CD4-positive, alpha-beta T cell treated with Interleukin-6 for 4 hours (primary cell): ENCODE measurements at places on chromosomes 7 and 10.

- peak; percentile 22 for DNase-seq
Observed at GRCh38 chr10:117217196-117217761, 20.0 kb downstream of the KCNK18 start.

DNA sequence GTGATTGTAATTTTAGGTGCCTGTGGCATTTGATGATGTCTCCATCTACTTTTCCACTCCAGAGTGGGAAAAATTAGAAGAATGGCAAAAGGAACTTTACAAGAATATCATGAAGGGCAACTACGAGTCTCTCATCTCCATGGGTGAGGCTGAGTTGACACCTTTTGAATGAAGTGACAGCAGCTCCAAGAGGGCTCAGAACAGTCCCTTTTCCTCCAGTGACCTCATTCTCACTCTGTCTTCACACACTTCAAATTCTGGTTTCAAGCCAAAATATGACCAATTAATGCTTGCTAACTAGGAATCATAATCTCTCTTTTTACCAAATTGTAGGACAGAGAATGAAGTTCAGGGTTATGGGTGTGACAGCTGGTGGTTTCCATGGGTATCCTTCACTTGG is 18.9 kb downstream of the ZNF398 start:
- DNase-seq = no peak

GRCh38 chr7:4851459-4852422 is 10.1 kb downstream of the PAPOLB start:
- no peak for DNase-seq

DNA sequence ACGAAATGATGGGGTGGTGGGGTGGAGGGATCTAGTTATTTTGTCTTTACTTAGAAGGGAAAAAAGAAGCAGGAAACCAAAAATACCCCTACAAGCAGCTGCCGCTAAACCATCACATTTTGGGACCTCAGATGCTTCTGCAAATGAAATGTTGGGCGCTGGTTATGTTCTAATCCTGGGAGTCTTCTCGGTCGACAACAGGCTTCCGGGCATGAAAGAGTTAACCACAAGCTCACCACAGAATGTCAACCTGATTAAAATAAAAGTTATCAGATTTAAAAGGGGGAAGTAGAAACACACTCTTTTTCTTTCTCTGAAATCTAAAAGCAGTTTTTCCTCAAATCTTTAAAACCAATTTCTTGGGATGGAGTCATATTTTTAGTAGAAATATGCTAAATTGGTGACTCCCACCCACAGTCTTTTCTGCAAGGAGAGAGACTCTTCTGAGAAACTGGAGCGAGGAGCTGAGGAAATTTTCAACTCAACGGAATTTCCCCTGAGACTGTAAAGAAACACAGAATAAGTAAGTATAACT is 16.8 kb downstream of the IL2RA start:
- DNase-seq = no peak

DNA sequence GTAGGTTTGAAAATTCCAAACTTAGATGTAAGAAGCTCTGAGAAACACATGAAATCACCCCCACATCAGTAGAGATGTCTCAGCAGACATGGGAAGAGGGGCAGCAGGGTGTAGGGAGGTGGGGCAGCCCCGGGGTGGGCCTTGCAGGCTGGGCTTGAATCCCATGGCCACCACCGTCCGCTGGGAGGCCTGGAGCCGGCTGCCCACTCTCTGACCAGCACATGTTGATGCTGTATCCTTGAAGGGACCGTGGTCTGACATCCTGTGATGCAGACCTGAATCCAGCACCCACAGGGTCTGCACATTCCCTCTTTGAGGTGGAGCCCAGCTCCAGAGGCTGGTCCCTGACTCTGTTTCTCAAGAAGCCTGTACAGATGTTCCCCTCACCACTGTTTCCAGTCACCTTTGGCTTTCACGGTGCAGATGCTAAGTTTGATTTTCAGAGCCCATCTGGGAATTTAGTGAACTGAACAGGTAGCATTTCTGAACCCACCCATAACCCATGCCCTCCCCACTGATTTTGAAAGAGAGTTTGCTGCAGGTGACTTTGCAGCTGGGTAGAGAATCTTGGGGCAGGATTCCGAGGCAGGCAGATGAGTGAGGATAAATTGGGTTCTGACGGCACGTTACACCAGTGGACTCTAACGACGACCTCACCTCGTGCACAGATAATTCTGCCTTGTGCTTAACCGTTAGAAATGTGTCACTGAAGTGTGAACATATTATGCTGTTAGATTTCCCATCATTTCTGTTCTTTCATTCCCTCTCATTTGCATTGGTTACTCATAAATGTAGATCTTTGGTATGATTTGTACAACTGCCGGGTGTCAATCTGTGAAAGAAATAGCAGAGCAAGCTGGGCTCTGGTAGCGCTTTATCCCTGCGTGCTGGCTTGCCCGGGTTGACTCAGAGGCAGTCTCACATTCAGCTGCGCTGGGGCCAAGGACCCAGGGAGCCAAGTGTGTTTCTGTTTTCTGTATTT is 45.7 kb downstream of the IKZF1 start:
- peak; percentile 87 for DNase-seq
